Eye (tissue), 1 donor: ENCODE measurements at places on chromosomes 3 and 15.

DNA sequence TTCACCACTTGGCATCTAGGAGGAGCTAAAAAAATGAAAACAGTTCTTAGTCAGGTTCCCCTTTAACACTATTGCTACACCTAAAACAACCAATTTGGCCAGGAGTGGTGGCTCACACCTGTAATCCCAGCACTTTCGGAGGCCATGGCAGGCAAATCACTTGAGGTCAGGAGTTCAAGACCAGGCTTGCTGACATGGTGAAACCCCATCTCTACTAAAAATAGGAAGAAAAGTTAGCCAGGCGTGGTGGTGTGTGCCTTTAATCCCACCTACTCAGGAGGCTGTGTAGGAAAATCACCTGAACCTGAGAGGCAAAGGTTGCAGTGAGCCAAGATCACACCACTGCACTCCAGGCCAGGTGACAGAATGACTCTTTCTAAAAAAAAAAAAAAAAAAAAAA lies 124.1 kb downstream of the DGKG start:
- DNase-seq, result no peak

- DNase-seq, result peak; percentile 76
Observed at GRCh38 chr15:72785432-72785831, 1.9 kb upstream of the ADPGK start.

- no peak for DNase-seq
Observed at GRCh38 chr3:165855581-165855980, 18.4 kb upstream of the BCHE start.

DNA sequence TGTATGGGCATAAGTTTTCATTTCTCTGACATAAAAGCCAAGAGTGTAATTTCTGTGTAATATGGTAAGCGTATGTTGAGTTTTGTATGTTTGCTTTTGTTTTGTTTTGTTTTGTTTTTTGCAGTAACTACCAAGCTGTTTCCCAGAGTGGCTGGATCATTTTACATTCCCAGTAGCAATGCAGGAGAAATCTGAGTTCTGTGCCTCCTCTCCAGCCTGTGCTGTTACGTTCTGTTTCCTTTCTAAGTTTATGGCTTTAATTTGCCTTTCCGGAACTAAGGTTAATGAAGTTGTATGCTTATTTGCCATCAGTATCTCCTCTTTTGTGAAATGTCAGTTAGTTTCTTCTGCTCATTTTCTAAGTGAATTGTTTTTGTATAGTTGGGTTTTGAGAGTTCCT lies 307.8 kb downstream of the GABRG3 start:
- DNase-seq, result no peak

DNA sequence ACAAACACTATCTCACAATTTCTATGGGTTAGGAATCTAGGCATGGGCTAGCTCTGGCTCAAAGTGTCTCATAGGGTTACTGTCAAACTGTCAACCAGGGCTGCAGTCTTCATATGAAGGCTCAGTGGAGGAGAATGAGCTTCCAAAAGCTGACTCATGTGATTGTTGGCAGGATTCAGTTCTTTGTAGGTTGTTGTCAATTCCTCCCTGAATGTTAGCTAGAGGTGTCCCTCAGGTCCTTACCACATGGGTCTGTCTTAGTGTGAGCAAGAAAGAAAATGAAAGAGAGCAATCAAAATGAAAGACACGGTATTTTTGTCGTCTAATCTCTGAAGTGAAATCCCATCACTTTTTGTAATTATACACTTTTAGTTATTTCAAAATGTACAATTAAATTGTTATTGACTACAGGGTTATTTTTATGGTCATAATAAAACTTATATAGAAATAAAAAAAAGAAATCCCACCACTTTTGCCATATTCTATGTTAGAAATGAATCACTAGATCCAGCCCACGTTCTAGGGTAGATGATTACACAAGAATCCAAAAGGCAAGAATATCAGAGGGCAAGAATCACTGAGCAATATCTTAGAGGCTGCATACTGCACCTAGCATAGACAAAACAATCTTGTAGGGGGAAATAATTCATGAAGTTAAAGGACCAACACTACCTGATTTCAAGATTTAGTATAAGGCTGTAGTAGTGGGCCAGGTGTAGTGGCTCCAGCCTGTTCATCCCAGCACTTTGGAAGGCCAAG lies 8.4 kb downstream of the ACSBG1 start:
- DNase-seq, result no peak

DNA sequence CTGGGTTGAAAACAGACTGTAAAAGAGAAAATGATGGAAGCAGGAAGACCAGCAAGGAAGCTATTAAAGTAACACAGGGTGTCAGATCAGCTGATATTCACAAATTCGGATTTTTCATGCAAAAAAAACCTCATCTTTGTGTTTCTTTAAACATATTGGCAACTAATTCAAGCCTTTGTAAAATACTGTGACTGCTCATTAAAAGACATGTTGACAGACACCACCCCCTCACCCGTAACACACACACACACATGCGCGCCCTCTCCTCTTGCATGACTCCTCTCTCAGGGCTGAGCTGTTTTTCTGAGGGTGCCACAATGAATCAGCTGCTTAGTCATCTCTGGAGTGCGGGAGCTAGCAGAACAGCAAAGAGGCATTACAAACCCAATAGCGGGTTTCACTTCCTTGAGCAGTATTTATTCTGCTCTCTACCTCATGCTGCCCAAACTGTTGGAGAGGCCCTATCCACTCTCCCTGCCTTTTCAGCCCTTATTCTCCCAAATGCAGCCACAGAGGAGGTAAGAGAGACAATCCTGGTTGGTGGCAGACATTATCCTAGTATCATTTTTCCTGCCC lies 35.8 kb upstream of the CCDC80 start:
- peak; percentile 82 for DNase-seq

- peak; percentile 85 for DNase-seq
Observed at GRCh38 chr15:45795440-45796069, 160.7 kb downstream of the SQOR start.

DNA sequence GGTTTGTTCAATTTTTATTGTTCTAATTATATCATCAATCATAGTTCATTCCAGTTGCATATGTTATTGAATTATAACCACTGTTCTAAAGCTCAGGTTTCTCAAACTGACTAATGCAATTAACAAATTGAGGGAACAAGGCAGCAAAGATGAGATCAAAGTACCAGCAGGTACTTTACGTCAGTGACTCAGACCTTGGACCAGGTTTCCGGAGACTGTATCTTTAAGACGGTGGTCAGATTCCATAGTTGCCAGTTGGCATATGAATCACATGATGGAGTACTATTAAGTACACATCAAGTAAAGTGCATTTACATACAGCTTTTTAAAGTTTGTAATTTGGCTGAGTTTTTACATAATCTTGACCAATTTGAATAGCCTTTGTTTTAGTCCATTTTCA lies 583.6 kb upstream of the ROBO2 start:
- DNase-seq, result no peak
